ENCODE measurements at places on chromosomes 5 and 9.

- no peak for DNase-seq
Measured at GRCh38 chr5:74634611-74635286, 5.8 kb downstream of the ENC1 start.

DNA sequence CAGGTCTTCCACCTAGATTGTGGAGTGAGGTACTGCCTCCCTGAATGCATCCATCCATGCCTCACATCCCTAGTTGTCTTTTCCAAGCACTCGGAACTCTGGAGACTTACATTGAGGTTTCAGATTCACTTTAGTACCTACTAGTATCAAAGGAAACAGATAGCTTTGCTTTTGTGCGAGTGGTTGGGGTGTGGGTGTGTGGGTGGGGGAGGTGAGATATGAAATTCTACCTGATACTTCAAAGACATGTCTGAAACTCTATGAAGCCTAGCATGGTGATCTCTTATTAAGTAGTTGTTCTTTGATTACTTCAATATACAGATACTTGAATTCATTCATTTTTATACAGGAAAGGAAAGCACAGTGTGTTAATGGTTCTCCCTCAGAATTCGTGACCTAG lies 64.4 kb downstream of the MCCC2 start:
- no peak for DNase-seq

DNA sequence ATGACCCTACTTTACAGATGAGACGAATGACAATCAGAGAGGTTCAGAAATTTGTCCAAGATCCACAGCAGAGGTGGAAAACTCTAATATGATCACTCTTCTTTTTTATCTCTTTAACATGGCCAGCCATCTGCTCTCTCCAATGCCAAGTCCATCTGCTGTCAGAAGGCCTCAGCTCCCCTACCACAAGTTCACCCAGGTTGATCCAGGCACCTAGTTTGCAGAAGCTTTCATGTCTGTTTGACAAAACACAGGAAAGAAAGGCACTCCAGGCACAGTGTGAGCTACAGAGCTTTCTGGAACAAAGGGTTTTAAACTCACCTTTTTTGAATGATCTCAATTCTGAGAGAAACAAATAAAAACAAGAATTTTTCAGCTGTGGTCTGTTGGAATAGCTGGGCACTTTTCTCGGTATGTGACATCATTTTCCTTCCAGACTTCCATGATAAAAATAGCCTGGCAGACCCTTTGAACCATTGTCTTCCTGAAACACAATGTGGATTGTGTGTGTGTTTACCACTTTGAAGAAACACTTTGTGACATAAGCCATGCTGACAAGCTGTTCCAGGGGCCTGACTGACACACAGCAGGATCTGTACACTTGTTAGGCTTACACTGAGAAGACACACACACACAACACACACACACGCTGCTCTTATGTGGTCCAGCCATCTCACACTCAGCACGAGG lies 214.3 kb downstream of the AGTPBP1 start:
- no peak for DNase-seq

DNA sequence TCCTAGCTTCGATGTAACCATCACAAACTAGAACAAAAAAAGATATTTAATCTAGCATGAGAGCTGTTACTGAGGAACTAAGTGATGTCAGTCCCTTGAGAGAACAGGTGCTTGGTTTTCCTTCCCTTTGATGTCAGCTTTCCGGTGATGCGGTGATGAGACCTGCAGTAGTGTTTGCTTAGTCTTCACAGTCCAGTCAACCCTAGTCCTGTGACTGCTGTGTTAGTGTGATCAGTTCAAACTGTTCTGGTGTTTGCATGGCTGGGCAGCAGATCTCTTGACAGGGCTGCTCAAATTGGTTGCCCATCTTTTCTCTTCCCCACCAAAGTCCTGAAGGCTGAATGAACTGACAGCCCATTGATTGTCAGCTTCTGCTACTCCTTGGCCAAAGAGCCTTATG lies 608.6 kb upstream of the DAB2 start:
- DNase-seq = no peak

GRCh38 chr5:96288166-96288844 lies 144.7 kb downstream of the PCSK1 start:
- DNase-seq = no peak

DNA sequence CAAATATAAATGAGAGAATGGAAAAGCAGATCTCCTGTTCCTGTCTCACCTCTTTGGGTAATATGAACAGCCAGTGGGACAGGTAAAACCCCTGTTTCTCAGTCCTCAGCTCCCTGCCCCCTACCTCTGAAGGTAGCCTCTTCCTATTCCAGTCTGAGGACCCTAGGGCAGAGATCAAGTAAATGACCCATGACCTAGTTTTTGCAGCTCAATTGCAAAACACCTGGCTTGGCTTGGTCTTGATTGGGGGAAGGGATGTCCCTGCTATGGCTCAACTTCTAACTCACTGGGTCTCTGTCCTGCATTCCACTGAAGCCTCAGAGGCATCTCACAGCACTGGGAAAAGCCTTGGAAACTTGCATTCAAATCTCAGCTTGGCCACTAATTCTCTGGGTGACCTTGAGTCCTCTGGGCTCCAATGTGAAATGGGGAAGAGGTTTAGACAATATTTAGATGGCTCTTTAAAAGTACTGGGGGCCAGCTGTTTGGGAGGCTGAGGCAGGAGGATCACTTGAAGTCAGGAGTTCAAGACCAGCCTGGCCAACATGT lies 1.6 kb upstream of the GALT start:
- DNase-seq = no peak

DNA sequence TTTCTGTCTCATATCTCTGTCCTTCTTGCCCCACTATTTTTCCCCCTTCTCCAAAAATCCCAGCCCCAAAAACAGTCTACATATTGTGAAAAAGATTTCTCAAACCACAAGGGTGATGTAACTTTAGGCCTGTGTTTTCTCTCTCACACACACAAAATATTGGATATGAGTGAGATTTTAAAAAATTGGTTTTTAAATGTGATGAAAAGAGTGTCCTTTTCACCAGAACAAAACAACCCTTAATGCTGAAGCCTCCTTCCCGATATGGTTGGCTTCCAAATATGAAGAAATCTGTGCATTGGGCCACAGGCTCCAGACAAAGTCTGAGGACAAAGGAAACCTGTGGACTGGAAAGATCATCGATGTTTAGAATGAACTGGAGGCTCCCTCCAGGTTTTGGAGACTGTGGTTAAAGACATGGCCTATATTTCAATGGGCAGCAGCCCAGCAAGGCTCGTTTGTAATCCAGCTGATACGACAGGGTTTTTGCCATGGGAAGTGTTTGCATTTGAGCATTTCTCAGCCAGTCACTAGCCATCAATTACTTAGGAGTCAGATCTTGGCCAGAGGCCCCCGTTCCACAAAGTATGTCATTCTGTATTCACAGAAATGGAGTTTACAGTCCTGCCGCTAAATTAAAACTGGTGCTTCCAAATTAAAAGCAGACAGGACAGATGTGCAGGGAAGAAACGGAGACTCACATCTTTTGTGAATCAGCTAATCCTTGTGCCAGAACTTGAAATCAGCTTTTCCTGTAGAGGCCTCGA lies 546.3 kb downstream of the EBF1 start:
- no peak for DNase-seq

GRCh38 chr9:86546712-86547111 lies 192.5 kb upstream of the TUT7 start:
- no peak for DNase-seq

DNA sequence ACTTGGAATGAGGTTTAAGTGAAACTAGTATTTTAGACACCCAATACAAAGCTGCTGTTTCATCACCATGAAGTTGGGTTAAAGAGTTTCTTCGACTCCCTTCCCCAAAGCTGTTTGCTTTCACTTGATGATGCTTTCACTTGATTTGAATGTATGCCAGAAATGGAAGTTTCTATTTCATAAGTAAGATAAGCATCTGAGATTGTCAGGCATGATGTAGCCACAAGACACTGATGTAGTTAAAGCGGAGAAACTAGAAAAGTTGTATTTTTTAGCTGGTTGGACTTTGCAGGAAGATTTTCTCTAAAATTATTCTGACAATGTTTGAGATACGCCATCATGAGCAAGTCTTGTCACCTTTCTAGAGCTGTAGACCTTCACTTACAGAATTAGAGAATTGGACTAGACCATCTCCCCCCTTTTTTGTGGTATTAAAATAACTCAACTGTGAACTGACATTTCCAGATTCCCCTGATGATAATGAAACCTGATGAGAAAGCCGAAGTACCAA lies 20.0 kb downstream of the MOCS2 start:
- no peak for DNase-seq

DNA sequence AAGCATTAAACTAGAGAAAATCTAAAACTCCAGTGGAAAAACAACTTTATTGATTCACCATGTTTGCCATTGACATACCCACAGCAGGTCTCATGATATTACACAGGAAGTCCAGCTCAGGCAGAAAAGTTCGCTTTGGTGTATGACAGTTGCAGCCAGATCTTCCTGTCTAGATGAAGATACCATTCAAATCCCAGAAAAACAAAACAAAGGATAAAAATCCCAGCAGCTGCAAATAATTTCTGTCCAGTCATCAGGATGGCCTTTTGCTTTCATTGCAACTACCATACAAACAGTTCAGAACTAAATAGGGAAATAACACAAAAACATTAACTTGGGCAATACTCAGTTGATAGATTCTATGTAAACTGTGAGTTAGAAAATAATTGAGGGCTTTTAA lies 136.0 kb upstream of the NREP start:
- no peak for DNase-seq

DNA sequence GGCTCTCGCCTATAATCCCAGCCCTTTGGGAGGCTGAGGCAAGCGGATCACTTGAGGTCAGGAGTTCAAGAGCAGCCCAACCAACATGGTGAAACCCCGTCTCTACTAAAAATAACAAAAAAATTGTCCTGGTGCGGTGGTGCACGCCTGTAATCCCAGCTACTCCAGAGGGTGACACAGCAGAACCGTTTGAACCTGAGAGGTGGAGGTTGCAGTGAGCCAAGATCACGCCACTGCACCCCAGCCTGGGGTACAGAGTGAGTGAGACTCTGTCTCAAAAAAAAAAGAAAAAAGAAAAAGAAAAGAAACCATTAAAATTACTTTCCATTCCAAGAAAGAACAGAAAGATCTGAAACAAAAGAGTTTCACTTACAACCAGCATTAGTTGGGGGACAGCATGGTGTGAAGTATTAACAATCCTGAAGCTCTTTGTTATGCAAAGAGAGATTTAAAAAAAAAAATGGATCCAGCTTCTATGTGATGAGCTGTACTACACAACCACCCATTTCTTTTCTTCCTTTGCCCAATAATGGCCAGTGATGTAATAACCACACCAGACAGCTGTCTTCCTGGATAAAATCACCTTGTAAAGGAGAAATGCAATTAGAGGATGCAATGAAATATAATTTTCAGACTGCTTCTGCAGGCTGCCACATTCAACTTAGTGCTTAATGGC lies 76.9 kb downstream of the MED27 start:
- no peak for DNase-seq

- no peak for DNase-seq
Measured at GRCh38 chr5:140367256-140368013, 7.4 kb downstream of the SLC4A9 start.

DNA sequence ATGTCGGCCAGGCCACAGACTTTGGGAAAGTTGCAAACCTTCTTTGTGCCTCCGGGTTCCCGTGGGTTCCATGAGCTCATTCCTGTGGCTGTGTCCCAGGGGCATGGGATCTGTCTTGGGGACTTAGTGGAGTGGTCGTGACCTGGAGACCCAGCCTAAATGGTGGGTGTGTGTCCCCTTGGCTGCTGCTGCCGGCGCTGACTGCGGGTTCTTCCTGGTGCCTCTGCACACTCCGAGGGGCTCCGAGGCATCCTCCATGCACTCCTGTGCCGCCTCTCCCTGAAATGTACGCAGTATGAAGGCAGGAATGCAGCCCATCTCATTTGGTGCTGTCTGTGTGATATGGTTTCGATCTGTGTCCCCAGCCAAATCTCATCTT lies 21.0 kb upstream of the SLC2A6 start:
- DNase-seq = no peak
